GOT3 (cell line): ENCODE measurements at places on chromosomes 12 and 14.

GRCh38 chr12:56987551-56988053 lies 18.7 kb downstream of the ZBTB39 start:
- no peak for DNase-seq

GRCh38 chr14:61568572-61569011 lies 126.7 kb upstream of the HIF1A start:
- no peak for DNase-seq

- DNase-seq = no peak
Measured at GRCh38 chr14:98953551-98954348, 318.2 kb downstream of the BCL11B start.

GRCh38 chr14:88229428-88229827 lies 93.6 kb downstream of the KCNK10 start:
- DNase-seq = no peak

- DNase-seq = no peak
Measured at GRCh38 chr14:63896278-63896720, 43.5 kb downstream of the SYNE2 start.

DNA sequence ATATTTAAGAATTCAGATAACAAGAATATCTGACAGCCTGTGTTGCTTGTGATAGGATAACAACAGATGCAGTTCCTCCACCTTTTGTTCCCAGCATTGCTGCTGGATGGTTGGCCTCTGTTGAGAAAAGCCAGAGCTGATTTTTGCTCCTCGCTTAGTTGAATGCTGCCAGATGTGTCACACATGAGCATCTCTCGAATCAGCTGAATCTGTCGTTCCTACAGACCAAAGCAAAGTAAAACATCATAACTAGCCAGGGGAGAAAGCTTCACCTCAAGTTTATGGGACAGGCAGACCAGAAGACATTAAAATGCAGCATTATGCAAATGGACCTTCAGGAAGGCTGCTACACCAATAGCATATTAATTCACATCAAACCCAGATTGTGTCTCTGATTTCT lies 20.1 kb downstream of the RACGAP1 start:
- no peak for DNase-seq

- no peak for DNase-seq
Measured at GRCh38 chr12:121238604-121239350, 28.8 kb downstream of the P2RX4 start.
